ENCODE measurements at places on chromosomes 1 and 21.

GRCh38 chr1:157404063-157404501 lies 148.2 kb downstream of the FCRL5 start:
- no peak for DNase-seq

- DNase-seq = no peak
Measured at GRCh38 chr1:162918151-162918754, 57.3 kb upstream of the CCDC190 start.

GRCh38 chr1:18249631-18250030 lies 142.0 kb downstream of the IGSF21 start:
- no peak for DNase-seq

GRCh38 chr1:229249854-229250644 lies 20.9 kb upstream of the RAB4A start:
- DNase-seq = no peak

GRCh38 chr21:45317398-45318145 lies 29.9 kb upstream of the POFUT2 start:
- DNase-seq = no peak

GRCh38 chr1:236534151-236534651 lies 10.4 kb downstream of the LGALS8 start:
- DNase-seq = no peak

GRCh38 chr1:230068952-230069684 lies 2.1 kb downstream of the GALNT2 start:
- peak; percentile 40 for DNase-seq

- DNase-seq = no peak
Measured at GRCh38 chr1:165080253-165080896, 276.1 kb downstream of the LMX1A start.

- DNase-seq = no peak
Measured at GRCh38 chr1:57989877-57990276, 556.6 kb downstream of the OMA1 start.

DNA sequence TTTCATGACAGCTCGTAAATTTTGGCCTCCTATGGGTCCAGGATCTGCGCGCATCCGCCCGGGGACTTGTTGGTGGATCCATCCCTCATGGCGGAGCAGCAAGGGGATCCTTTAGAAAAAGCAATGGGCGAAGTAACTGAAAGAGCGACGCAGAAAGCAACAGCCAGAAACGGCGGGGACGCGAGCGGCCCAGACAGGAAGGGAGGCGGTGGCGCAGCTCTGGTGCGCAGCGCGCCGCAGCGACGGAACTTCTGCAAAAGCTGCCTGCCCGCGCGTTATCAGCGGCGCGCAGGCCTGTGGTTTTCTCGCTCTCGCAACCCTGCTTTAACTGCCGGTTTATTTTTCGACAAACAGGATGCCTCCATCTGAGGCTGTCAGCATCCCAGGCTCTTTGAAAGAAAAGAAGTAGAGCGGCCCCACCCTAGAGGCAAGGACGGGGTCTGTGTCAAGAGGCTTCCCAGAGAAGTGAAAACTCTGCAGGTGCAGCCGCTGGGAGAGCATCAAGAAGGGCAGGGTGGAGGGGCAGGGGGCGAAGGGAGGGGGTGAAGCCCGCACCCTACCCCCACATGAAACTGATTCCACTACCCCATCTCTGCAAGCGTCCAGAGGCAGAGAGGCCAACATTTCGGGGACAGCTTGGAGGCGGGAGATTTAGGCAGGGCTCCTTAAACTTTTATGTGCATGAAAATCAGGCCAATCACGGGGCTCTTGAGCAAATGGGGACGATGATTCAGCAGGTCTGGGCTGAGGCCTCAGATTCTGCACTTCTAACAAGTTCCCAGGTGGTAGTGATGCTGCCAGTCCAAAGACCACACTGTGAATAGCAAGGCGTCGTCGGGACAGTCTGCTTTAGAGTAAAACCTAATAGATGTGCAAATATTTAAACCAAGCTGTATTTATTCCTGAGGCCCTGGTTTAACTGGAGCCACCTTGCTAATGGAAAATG lies 22.2 kb downstream of the RUNX1 start:
- DNase-seq = no peak

DNA sequence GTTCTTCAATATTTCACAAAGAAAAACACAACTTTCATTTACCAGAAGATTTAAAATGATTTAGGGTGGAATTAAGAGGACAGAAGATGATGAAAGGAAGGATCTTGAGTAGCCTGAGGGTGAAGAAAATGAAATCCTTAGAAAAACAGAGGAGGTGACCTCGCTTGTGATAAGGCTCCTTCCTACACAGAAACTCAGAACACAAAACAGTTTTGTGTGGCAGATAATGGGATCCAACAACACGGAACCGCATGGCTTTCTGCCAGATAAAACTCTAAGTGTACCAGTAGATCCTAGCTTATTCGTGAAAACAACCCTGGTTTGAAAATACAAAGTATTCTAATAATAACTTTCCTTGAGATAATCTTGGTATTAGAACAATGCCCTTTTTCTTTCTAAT lies 74.0 kb upstream of the EXO1 start:
- DNase-seq = no peak

DNA sequence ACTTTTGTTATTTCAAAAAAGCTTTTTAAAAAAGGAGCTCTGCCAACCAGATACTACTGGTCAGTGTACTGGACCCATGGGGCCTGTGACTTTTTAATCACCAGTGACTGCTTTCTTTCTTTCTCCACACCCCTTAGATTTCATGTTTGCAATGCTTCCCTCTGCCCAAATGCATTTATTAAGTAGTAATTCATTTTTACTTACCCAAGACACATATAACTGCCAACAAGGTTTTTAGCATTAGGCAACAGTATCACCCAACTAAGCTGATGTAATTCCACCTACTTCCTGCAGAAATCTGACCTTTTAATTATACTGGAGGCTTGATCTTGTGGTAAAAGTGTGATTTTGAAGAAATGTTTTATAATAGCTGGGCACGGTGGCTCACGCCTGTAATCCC lies 12.5 kb downstream of the MECR start:
- DNase-seq = peak; percentile 39

DNA sequence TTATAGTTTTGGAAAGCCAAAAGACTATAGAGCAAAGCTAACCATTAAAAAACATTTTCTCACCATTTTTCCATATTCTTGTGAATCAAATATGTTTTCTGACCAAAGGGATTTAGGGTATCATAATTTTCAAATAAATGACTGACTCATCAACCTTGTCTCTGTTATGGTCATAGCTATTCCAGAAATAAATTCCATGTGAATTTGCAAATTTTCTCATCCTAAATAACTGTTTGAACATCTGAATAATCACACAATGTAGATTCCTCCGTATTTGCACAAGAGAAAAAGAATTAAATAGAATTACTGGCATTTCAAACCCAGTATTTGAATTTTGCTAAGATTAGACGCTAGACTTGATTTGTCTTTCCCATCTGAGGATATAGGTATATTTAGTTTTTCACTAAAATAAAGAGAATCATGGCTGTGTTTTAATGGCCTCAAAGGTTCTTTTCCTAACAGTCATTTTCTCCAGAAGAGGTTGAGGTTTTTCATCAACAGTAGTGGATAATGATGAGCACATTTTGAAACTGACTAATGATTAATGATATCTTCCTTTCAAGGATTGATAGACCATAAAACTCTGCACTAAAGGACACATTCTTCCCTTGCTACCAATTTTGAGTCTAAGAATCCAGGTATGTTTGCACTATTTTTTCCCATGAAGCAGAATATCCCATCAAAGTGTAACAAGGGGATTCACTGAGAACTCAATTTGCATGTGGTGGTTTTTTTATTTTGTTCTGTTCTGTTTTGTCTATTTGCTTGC lies 9.5 kb upstream of the DUSP23 start:
- no peak for DNase-seq

- DNase-seq = no peak
Measured at GRCh38 chr1:53549287-53549686, 90.1 kb downstream of the DMRTB1 start.

DNA sequence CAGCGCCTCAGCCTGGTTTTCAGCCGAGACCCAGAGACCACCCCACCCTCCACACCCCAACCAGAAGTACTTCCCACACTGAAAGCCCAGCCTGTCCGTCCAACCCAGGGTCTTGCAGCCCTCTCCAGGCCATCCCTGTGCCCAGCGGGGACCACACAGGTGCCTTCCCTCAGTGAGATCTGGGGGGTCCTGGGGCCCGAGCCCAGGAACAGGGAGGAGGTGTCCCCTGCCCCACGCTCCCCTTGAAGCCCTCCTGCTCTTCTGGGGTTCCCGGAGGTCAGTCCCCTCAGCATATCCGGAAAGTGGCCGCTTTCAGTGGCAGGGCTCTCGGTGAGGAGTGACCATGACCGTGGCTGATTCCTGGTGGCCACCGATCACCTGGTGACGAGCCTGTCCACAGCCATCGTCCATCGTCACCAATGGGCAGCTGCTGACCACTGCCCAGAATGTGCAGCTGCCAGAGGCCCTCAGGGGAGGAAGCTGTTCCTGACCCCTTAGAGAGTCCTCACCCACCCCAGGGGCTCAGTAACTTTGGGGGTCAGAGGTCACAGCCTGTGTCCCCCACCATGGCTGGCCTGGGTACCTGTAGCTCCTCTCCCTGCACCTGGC lies 3.4 kb downstream of the TMEM240 start:
- DNase-seq = no peak

- DNase-seq = no peak
Measured at GRCh38 chr21:23039846-23040245, 2041.6 kb downstream of the NCAM2 start.

- DNase-seq = no peak
Measured at GRCh38 chr1:53747841-53748240, 8.9 kb upstream of the GLIS1 start.

- no peak for DNase-seq
Measured at GRCh38 chr1:192913683-192914082, 104.8 kb downstream of the RGS2 start.

GRCh38 chr1:58785442-58786058 lies 1.7 kb upstream of the JUN start:
- peak; percentile 81 for DNase-seq

DNA sequence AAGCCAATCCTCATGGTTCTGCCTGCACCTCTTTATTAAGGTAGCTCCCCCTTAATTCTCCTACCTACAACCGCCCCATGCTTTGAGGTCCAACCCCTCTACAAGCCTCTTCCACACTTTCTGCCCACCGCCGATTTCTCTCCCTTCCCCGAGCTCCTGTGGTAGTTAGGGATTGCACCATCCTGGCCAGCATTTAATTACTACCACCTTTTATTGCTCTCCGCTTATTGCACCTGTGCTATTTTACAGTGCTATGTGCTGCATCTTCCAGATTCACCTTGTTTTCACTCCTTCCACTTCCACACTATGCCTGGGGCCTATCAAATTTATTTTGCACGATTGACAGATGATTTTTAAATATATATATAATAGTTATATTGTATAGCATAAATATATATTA lies 29.3 kb upstream of the DNAJC11 start:
- DNase-seq = no peak

DNA sequence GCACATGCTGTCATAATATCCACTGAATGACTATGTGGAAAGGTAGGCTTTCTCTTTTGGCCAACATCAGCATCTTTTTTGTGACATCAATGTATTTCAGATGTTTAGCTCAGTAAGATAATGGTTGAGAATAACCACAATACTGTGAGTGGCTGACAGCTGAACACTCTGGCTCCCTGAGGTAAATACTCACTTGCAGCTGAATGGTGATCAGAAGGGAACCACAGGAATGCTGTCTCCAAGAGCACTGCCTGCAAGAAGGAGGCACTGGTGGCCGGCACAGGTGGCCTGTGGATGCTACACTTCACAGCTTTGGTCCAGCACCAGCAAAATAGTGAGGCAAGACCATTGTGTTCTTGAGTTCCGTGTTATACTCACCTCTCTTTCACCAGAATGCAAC lies 118.7 kb upstream of the PPM1J start:
- no peak for DNase-seq

DNA sequence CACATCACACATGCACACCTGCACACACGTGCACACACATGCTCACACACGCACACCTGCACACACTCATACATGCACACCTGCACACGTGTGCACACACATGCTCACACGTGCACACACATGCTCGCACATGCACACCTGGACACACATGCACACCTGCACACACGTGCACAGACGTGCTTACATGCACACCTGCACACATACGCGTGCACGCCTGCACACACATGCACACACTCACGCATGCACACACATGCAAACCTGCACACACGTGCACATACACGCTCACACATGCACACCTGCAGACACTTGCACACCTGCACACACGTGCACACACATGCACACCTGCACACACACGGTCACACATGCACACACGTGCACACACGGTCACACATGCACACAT lies 32.6 kb downstream of the CFAP74 start:
- DNase-seq = no peak

GRCh38 chr1:203306089-203306964 lies 1.0 kb downstream of the BTG2 start:
- DNase-seq = peak; percentile 40

DNA sequence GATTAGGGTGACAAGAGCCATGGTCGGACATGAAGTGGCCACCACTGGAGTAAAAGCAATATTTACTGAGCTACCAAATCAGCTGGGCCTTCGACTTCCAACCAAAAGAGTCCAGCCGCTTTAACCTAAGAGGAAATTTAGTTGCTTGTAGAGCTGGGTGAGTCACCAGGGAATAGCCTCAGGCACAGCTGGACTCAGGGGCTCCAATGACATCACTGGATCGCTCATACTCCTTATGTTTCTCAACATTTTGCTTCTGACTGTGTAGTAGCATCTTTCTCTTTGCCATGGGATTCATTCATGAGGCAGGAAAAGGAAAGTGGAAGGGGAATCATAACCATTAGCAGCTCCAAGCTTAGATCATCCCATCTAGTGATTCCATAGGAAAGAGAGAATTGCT lies 664.4 kb downstream of the MATN1 start:
- peak; percentile 73 for DNase-seq

DNA sequence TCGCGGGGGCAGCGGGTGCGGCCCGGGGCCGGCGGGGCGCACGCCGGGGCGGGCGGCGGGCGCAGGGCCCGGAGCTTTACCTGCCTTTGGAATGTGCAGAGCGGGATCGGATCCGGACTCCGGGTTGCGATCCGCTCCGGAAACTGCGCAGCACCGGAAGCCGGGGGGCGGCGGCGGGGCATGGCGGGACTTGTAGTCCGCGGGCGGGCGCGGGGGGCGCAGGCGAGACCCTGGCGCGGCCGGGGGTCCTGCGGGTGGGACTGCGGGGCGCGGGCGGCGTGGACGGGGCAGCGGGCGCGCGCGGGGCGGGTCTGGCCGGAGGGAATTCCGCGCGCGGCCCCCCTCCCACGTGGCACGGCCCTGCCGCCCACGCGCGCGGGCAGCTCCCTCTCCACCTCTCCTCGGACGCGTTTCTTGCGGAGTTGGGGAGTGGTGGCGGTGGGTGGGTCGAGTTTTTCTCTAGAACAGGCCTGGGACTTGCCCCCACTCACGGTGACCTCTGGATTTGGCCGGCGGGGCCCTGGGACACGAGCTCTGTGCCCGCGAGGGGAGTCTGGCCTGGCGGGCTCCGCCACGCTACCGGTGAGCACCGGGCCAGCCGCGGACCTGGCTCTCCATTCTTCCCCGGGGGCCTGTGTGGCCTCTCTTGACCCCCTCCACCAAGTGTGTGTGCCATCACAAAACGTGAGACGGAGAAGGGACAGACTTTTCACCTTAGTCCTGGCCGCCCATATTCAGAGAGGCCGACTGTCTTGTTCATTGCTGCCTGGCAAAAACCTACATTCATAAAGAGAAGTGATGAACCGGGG lies at the start of gene PRDM15:
Gene PRDM15, minus strand, starts transcription at position 155 of the 809 bp plus-strand sequence. CDS start 18,981 bp downstream, outside the sequence.
- DNase-seq = peak; percentile 72

Measured in PC-9 (cell line).